Caki2 (cell line): ENCODE measurements at places on chromosomes 13 and 19. TPM values are rescaled to one million over a fixed set of nuclear protein-coding genes. Genes with fewer than 3 reads are reported as not detected.

Gene CAPN12
- 0.46 and 2.3 TPM in 2 replicates for total RNA-seq

Gene CEACAM6
- 2.8 and 4.1 TPM in 2 replicates for total RNA-seq

Gene ZNF599
- 11.7 and 26.0 TPM in 2 replicates for total RNA-seq

Gene FPR1
- total RNA-seq, result not detected in 2 replicates

Gene UBE2L5
- total RNA-seq, result not detected in 2 replicates

Gene PLK5
- total RNA-seq, result not detected in 2 replicates

Gene FFAR1
- total RNA-seq, result 1.7 and 6.1 TPM in 2 replicates

Gene PPFIA3
- total RNA-seq, result 26.8 and 39.1 TPM in 2 replicates
